ENCODE measurements at places on chromosomes 1 and 21.

DNA sequence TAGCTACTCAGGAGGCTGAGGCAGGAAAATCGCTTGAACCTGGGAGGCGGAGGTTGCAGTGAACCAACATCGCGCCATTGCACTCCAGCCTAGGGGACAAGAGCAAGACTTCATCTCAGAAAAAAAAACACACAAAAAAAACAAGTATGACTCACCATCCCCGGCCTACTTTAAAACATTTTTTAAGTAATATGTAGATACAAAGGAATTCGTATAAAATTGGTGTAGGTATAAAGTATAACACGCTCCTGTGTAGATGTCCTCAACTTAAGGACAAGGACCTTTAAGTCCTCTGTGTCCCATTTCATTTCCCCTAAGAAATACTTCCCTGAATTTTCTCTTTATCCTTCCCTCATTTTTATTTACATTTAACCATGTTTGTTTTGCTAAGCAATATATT is 73.4 kb upstream of the PKN2 start:
- DNase-seq, result no peak

- DNase-seq, result no peak
Measured at GRCh38 chr1:194227161-194227560, 1040.7 kb upstream of the B3GALT2 start.

GRCh38 chr1:189658381-189658780 is 819.3 kb downstream of the BRINP3 start:
- DNase-seq, result no peak

- no peak for DNase-seq
Measured at GRCh38 chr1:175521249-175522040, 221.9 kb downstream of the TNR start.

DNA sequence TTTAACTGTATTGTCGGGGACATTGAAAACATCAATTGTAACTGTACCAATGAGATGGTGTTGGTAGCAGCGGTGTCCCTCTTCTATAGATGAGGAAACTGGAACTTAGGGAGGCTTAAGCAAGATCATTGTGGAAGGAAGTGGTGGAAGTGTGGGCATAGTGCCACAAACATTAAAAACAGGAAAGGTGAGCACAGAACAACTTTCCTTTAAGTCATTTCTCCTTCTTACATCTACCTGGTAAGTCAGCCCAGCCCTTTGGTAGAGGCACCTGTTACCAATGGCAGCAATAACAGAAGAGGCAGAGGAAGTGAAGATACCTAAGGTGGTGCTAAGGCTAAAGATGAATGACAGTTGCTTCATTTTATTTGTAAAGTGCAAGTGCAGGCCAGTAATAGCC is 12.0 kb upstream of the CTSS start:
- DNase-seq, result no peak

DNA sequence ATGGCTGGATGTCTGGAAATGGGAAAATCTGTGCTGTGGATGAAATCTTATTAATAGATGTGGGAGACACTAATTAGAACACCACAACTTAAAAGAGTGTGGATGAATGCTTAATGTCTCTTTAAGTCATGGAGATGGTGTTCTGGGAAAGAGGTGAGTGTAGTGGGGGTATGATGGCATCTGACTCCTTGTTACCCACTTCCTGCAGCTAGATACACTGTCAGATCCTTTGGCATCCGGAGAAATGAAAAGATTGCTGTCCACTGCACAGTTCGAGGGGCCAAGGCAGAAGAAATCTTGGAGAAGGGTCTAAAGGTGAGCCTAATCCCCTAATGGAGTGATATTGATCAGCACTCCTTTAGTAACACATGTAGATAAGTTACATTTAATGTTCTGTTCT is 2.0 kb downstream of the RPL11 start:
- DNase-seq, result no peak

- DNase-seq, result no peak
Measured at GRCh38 chr1:165484532-165484931, 39.6 kb upstream of the RXRG start.

GRCh38 chr1:216812966-216813365 is 89.7 kb upstream of the ESRRG start:
- DNase-seq, result no peak

DNA sequence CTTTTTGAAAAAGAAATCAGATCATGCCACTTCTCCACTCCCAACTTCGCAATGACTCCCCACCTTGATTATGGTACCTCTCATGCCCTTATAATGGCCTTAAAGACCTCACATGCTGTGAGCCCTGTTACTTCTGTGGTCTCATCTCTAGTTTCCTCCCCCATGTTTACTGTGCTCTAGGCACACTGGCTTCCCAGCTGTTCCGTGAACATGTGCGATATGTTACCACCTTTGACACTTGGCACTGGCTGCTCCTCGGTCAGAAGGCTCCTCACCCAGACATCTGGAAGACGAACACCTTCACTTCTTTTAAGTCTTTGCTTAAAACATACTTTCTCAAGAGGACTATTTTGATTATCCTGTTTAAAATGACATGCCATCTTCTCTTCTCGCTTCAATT is 14.3 kb upstream of the NTMT2 start:
- DNase-seq, result no peak

GRCh38 chr1:65310078-65310587 is 790 bp downstream of the DNAJC6 start:
- peak; percentile 79 for DNase-seq

GRCh38 chr1:169741666-169742394 is 8.0 kb upstream of the SELE start:
- no peak for DNase-seq

- no peak for DNase-seq
Measured at GRCh38 chr1:28087614-28088167, 719 bp downstream of the EYA3 start.

DNA sequence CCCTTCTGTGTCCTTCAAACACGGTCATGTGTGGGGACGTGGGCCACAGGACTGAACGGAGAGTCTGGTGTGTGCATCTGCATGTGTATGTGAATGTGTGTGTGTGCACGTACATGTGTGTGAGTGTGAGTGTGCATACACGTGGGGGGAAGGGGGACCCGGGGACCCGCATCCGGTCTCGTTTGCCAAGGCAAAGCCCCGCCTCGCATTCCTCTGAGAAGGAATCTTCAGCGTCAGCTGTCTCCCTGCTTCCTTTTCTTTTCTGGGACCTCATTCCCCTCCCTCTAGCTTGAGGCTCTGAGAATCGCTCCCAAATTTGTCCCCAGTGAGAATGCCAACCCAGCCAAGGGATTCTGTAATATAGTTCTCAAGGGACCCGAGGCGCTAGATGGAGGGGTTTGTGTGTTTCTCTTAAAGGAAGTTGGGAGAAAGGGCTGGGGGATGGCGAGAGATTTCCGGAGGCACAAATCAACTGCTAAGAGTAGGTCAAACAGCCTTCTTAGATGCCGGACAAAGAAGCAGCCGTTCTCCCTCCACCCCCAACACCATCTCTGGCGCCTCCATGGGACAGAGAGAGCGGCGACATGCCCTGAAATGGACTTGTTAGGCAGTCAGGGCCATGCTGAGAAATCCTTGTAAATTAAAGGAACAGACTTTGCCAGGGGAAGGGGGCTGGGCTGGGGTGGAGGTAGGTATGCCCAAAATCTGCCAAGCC is 6.6 kb downstream of the IFFO2 start:
- no peak for DNase-seq

GRCh38 chr1:10736634-10737586 is 59.5 kb downstream of the CASZ1 start:
- no peak for DNase-seq

- DNase-seq, result no peak
Measured at GRCh38 chr1:43954036-43954435, 7.3 kb downstream of the IPO13 start.

GRCh38 chr1:204199579-204199978 is 3.3 kb upstream of the KISS1 start:
- no peak for DNase-seq

DNA sequence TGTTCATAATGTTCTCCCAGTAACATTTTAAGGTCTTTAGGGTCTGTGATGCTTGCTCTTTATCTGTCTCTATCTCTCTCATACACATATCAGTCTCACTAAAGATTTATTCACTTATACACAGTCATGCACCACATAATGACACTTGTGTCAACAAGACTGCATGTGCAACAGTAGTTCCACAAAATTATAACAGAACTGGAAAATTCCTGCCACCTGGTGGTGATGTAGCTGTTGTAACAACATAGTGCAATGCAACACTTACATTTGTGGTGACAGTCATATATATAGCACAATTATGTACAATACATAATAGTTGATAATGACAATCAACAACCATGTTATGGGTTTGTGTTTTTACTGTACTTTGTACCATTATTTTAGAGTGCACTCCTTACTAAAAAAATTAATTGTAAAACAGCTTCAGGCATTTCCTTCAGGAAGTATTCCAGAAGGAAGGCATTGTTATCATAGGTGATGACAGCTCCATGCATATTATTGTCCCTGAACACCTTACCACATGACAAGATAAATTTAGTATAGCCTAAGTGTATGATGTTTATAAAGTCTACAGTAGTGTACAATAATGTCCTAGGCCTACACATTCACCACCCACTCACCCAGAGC is 8.1 kb downstream of the TDRD5 start:
- peak; percentile 37 for DNase-seq

GRCh38 chr1:20887246-20887645 is 100.1 kb upstream of the HP1BP3 start:
- no peak for DNase-seq

- no peak for DNase-seq
Measured at GRCh38 chr1:37822906-37823815, 15.2 kb upstream of the YRDC start.

- DNase-seq, result peak; percentile 96
Measured at GRCh38 chr1:154837672-154838171, 32.4 kb downstream of the KCNN3 start.

DNA sequence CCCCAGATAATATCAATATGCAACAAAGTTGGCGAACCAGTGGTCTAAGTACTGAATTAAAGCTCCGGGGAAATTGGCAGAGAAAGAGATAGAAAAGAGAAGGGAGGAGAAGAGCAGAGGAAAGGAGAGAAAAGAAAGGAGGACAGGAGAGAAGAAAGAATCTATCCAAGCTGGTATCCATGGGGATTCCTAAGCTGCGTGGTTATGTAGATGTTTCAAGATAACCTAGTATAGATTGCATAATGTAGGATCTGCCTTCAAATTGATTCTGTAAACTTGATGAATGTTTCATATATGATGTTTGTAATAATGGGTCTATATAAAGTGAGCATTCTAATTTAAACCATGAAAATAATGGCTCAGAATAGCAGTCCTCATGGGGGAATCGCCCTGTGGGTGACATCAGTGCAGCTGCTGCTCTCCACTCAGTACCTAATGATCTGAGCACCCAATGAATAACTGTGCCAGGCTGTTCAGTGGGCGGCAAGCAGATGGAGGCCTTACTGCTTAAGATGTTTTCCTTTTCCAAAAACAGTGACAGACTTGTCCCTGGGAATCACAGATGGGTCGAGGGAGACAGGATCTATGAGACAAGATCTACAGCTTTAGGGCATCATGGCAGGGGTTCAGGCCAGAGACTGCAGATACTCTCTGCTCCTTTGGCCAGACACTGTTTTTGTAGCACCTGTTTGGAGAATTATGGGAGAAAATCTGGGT is 78.0 kb downstream of the LAMC2 start:
- peak; percentile 90 for DNase-seq

DNA sequence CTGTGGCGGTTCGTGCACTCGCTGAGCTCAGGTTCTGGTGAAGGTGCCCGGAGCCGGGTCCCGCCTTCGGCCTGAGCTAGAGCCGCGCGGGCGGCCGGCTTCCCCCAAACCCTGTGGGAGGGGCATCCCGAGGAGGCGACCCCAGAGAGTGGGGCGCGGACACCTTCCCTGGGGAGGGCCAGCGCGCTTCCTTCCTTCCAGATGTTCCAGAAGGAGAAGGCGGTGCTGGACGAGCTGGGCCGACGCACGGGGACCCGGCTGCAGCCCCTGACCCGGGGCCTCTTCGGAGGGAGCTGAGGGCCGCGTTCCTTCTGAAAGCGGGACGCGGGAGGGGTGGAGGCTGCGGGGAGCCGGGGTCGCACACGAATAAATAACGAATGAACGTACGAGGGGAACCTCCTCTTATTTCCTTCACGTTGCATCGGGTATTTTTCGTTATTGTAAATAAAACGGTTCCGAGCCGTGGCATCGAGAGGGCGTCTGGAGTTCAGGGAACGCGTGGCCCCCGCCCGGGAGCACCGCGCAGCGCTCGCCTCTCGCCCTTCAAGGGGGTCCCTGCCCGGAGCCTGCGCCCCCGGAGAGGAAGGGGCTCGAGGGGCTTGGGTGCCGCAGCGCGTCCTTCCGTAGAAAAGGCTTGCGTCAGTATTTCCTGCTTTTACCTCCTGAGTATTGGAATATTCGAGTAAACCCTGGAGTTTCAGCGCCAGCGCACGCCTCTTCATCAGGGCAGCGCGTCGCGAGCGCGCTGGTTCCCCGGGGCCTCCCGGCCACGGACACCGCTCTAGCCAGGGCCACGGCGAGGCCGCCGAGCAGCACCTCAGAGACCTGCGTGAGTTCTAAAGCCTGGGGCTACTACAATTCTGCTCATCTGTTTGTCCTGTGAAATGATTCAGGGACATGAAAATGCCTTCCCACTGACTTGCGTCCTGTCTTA is 11.5 kb downstream of the YBEY start:
- DNase-seq, result no peak

DNA sequence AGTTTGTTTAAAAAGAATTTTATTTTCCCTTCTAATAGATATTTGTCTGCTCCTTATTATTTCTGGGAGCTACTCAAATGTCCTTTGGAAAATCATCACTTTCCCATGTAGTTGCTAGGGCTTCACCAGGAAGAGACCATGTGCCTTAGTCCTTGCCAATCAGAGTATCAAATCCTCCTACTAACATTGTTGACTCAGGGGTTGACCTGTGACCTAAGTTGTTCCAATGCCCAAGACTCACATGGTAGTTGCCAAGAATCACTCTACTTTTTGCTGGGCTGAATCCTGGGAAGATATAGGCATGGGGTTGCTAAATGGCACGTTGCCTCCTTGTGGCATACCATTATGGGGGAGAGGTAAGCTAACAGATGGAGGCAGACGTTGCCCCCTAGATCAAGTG is 58.2 kb upstream of the FOXD3 start:
- DNase-seq, result no peak

GRCh38 chr1:99755664-99756063 is 10.8 kb downstream of the FRRS1 start:
- DNase-seq, result no peak
